ELF-1 (cell line): ENCODE measurements at places on chromosomes 2 and 18.

DNA sequence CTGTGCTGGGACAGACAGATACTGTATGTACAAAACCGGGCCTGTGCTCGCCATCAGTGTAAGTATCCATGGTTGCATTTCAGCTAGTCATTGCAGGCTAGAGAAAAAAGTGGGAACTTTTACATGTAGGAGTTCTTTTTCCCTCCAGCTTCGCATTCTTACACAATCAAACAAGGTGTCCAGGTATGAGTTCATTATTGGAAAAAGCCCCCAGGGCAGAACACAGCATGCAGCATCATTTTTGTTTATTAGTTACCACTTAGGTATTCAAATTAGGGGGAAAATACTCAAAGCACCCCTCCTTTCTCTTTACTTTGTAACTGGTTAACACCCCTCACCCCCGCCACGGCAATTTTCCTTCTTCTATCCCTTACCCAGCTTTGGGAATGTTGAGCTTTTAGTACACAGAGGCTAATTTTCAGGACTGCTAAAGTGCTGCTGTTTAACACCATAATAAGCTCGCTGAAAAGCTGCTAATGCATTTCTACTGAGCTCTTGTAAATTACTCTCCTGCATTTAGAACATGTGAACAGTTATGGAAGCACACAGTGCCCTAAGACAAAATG lies 13.6 kb downstream of the UPP2 start:
- no peak for DNase-seq

DNA sequence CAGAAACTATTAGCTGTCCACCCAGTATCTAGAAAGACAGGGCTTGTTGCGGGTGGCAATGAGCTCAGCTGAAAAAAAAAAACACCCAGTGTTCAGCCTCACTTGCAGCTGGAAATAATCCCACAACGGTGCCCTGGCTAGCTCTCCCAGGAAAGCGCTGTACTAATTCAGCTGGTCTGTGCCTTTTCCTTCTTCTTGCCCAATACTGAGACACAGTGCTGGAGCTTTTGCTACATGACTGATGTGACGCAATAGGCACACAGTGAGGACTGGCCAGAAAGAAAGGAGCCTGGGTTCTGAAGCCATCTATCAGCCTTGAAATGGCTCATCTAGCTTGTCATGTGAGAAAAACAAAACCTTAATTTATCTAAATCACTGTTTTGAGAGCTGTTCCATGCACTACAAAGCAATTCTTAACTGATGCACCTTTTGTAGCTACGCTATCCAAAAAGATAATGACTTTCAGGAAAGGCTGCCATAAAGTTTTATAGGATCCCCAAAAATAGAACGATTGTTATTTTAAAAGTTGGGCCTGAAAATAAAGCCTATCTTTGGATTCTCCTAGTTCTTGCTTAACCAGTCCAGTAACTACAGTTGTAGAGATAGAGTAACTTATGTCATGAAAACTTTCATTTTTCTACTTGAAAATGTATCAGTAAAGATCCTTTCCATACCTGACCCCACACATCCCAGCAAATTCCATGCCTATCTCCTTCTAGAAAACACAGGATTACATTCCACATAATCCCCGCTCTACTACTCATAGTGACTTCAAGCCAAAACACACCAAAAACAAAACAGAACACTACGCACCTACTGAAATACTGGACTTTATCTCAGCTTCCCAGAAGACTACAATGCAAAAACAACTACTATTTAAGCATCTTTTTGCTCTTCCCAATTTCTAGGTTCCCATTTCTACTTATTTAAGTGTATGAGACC lies 15.9 kb downstream of the KIDINS220 start:
- peak; percentile 13 for DNase-seq

DNA sequence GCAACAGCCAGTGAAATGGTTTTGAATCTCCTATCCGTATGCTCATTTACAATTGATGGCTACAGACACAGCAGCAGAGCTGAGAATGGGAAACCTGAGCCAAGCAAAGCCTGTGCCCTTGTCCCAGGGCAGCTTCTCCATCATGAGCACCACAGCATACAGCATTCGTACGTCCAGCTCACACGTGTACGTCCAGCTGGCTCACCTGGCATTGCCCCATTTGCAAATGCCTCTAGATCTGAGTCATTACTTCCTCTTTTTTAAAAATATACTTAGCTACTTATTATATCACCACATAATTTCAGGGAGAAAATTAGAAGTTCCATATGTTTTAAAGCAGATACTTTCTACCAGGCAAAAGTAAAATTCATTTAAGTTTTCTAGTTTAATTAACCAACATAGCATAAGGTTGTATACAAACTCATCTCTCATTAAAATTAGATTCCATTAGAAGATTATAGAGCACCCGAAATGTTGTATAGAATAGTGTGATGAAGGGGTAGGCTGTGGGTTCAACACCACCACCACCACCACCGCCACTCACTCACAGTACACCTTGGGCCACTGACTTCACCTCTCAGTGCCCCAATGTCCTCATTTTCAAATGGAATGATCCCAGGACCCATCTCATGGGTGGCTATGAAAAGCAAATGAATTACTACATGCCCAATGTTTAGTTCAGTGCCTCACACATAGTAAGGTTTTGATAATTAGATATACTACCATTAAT lies 31.4 kb upstream of the TMEM177 start:
- DNase-seq = no peak

- no peak for DNase-seq
Observed at GRCh38 chr2:122101319-122101718, 345.9 kb downstream of the TSN start.

DNA sequence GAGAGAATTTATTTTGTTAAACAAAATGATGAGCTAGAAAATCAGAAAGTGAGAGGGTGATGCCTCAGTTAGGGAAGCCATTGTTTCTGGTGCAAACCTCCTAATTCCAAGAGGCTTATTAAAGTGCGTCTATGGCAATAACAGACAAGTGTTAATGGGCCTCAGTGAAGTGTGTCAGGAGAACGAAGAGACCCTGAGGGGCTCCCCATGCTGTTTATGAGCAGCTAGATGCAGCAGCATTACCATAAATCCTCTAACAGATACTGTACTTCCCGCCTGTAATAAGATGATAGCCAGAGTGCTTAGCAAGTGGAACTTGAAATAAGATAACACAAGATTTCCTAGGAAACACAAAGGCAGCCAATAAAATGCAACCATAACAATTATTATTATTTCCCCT lies 157.4 kb downstream of the MYT1L start:
- DNase-seq = no peak

- DNase-seq = peak; percentile 80
Observed at GRCh38 chr18:6561420-6561861, 146.7 kb upstream of the L3MBTL4 start.

- DNase-seq = no peak
Observed at GRCh38 chr2:145572238-145572637, 1052.3 kb upstream of the ZEB2 start.

DNA sequence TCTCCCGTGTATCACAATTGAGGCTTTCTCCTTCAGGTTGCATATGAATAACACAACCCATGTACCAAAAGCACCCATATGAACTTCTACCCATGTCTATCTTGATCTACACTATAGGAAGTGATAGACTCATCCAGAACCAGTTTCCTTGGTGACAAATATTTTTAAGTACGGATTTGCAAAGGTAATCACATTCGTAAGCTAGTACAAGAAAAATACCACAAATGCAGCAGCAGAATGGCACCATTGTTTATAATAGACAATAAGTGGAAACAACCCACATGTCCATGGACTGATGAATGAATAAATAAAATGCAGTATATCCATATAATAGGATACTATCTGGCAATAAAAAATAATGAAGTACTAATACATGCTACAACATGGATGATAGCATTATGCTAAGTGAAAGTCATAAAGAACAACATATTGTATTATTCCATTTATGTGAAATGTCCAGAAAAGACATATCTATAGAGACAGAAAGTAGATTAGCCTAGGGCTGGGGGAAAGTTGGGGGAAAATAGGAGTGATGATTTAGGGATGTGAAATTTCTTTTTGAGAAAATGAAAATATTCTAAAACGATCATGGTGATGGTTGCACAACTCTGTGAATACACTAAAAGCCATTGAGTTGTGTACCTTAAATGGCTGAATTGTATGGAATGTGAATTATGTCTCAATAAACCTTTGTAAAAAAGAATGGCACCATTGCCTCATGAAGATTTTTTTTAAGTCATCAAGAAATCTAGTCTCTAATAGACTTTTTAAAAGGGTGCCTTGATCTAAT lies 3.4 kb upstream of the CCDC88A start:
- no peak for DNase-seq

GRCh38 chr2:202186641-202187202 lies 51.7 kb downstream of the SUMO1 start:
- DNase-seq = no peak

DNA sequence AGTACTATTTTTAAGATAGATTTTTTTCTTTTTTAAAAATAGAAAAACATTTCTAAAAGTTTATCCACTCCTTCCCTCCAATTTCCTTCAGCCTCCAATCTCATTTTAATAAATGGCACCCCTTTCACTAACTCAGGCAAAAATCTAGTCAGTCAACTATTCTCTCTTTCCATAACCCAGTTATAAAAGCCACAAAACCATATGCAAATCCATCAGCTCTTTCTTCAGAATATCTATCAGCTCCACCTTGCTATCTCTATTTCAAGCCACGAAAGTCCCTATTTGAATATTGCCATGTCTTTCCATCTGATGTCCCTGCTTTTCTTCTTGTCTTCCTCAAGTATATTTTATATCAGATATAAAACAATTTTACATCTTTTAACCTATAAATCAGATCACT lies 397.1 kb downstream of the ERBB4 start:
- DNase-seq = no peak

- no peak for DNase-seq
Observed at GRCh38 chr2:67006373-67006960, 390.7 kb upstream of the ETAA1 start.

DNA sequence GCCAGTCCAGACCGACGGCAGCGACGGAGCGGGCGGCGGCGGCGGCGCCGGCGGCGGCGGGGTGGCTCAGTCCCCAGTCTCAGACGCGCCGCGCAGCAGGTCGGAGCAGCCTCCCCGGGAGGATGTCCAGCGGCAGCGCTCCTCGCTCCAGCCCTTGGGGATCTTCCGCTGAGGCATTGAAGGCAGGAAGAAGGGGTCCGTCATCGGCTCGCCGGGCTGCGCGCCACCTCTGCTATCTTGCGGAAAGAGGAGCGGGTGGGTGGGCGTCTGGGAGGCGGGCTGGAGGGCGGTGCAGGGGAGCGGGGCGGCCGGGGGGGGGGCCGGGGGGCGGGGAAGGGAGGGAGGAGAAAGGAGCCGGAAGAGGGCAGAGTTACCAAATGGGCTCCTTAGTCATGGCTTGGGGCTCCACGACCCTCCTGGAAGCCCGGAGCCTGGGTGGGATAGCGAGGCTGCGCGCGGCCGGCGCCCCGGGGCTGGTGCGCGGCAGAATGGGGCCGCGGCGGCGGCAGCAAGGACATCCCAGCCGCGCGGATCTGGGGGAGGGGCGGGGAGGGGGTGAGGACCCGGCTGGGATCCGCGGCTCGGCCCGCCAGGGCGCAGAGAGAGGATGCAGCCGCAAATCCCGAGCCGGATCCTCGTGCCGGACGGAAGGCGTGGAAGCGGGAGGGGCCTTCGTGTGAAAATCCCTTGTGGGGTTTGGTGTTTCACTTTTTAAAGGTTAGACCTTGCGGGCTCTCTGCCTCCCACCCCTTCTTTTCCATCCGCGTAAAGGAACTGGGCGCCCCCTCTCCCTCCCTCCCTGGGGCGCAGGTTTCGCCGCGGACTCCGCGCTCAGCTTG lies at the start of gene NETO1:
NETO1 (minus strand) TSS at position 242 of the 839 bp plus-strand sequence. CDS start 696 bp downstream, outside the sequence.
- peak; percentile 20 for DNase-seq

DNA sequence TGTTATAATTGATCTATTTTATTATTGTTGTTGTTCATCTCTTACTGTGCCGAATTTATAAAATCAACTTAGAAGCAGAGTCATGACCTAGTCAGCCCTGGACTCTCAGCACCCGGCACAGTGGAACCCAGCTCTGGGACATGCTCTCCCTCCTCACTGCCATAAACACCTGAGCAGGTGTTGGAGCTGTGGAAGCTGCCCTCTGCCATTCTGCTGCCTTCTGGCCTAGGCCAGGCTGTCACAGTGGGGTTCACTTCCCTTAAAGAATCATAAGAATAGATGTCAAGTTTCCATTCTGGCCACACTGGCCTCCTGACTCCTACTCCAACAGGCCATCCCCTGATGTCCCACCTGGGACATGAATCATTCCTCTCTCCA lies 192.2 kb downstream of the ZFP36L2 start:
- DNase-seq = no peak

GRCh38 chr2:101405351-101405899 lies 18.1 kb upstream of the CREG2 start:
- DNase-seq = no peak

GRCh38 chr2:24024018-24024417 lies 14.1 kb downstream of the MFSD2B start:
- DNase-seq = peak; percentile 69

DNA sequence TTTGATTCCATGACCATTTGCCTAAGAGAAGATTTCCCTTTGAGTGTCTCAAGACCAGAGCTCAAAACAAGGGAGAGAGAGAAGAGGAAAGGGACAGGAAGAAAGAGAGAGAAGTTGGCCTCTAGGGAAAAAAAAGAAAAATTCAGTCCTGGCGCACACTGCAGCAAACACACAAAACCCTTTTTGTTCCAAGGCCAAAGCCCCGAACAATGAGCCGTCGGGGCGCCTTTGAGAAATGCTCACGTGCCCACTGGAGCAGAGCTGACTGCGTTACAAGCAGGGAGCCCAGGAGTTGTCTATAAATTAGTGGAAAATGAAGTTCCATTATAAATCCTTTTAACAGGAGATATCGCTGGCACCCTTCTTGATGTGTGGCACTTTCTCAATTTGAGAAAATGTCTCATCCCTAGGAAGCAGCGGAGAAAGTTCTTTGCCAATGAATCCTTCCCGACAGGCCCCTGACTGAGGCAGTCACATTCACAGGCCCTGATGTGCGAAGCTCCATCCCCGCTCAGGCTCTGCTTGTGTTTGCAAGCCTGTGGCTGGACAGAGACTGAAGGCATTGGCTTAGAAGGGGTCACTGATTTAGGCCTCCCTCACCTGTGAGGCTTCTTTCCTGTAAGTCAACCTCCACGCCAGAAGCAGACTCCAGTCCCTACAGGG lies 32.1 kb upstream of the NCKAP5 start:
- DNase-seq = no peak

DNA sequence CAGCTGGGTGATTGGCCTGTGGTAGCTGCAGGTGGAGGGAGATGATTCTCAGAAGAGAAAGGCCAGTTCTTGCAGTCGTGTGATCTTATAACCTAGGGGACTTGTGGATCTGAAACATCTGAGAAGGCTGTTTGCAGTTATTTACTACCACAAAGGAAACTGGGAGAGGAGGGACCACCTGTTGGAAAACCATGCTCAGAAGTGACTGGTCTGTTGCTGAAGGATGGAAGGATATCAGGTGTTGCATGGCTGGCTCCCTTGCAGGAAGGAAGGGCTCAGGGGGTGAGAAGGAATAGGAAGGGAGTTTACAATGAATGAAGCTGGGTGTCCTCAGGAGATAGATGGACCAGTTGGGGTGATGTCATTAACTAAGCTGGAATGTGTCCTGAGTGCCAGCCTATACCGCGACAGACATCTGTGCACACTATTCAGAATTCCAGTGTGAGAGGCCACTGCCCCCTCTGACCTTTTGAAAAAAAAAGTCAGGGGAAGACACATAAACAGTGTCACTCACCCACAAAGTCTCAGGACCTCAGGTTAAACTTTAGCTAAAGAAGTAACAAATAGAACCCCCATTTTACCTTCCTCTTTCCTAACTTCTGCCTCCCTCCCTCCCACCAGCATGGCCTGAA lies 17.5 kb downstream of the IGFBP2 start:
- no peak for DNase-seq

- no peak for DNase-seq
Observed at GRCh38 chr2:161230959-161231358, 70.7 kb downstream of the TANK start.
